ENCODE measurements at places on chromosomes 6 and 20.

DNA sequence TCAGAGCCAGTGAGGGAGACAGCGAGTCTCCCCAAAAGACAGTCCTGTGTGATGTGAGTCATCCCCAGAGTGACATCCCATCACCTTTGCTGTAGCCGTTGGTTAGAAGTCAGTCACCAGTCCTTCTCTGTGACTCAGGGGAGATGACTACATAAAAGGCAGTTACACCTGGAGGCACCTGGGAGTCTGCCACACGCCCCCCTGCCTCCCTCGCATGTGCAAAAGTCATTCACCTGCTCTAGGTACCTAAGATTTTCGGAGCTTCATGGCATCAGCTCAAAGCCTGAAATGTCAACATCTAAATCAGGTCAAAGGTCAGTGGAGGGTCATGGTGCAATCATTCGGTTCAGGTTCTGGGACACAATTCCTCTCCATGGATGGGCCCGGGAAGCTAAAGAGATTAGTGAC lies 50.3 kb downstream of the PRR18 start:
- no peak for DNase-seq

- DNase-seq: no peak
Measured at GRCh38 chr6:43426928-43427405, 374 bp upstream of the ABCC10 start.

DNA sequence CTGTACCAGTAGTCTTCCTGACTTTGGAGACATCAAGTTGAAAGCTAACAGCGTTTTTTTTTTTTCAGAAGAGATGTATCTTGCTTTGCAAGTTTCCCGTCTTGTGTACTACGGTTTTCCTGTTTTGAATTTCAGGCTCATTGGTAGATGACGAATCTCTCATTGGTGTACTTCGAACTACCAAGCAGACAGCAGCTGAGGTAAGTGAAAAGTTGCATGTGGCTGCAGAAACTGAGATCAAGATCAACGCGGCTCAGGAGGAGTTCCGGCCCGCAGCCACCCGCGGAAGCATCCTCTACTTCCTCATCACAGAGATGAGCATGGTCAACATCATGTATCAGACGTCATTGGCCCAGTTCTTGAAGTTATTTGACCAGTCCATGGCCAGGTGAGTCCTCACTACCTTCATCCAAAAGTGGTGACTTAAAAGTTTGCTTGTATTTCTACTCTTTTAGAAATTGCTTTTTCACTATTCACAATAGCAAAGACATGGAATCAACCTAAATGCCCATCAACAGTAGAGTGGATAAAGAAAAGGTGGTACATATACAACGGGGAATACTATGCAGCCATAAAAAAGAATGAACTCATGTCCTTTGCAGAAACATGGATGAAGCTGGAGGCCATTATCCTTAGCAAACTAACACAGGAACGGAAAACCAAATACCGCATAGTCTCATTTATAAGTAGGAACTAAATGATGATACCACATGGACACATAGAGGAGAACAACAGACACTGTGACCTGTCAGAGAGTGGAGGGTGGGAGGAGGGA lies 110.6 kb upstream of the GLP1R start:
- DNase-seq: no peak

- peak; percentile 52 for DNase-seq
Measured at GRCh38 chr6:148747471-148748165, 788 bp downstream of the UST start.

- DNase-seq: no peak
Measured at GRCh38 chr6:158595223-158595622, 35.3 kb downstream of the TMEM181 start.

DNA sequence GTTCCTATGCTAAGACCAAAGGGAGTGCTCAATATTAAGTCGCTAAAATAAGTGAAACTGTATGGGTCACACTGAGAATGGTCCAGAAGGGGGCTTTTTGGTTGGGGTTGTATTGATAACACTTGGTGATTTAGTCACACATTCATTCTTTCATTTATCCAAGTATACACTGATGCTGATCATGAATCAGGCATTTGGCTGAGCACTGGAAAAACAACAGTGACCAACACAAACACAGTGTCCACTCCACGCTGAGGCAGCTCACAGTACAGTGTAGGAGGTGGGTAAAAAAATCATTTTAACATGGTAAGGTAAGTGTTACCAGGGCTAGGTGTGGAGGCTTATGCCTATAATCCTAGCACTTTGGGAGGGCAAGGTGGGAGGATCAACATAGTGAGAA lies 9.2 kb upstream of the FAM83C start:
- no peak for DNase-seq

DNA sequence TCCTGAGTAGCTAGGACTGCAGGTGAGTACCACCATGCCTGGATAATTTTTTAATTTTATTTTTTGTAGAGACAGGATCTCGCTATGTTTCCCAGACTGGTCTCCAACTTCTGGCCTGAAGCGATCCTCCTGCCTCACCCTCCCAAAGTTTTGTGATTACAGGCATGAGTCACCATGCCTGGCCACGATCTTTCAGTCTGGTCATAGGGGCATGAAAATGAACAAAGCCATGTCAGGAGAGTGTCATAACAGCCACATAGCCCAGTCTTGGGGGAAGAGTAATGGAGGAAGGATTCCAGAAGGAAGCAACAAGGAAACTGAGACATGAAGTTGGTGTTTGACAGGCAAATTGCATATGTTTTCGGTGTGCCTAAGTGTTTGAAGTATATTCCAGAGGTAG lies 17.0 kb upstream of the SNX3 start:
- no peak for DNase-seq

DNA sequence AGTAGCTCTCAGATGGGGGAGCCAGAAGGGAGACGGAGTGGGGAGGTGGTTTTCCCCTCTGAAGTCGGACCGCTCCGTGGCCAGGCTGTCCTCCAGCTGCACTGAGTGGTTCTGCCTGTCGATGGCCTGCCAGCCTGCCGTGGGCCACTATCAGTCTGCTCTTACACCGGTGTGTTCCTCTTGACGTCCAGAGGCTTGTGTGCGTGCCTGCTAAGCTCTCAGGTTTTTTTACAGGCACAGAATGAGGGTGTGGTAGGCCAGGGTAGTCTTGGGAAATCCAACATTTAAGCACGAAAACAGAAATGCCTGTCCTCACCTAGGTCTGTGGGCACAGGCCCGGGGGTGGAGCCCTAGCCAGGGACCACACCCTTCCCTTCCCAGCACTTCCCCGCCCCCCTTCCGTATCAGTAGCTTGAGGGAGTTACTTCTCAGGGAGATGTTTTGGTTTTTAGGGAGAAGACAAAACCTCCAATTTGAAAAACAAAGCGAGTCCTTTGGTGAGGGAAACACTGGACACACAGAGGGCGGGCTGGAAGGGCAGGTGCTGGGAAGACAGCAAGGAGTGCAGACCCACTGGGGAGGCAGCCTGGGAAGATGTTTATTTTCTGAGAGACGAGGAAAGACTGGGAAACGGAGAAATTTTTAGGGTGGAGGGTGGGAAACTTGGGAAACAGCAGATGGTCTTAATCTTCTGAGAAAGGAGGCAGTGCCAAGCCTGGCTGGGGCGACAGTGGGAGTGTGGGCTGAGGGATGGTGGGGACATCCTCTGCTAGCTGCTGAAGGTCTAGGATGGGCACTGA lies 106.5 kb downstream of the LY86 start:
- DNase-seq: no peak

GRCh38 chr6:111987295-111987694 lies 66.6 kb upstream of the CCN6 start:
- DNase-seq: no peak

- no peak for DNase-seq
Measured at GRCh38 chr20:11136691-11137090, 462.9 kb upstream of the JAG1 start.

- DNase-seq: no peak
Measured at GRCh38 chr6:43215066-43215465, 14.2 kb downstream of the DNPH1 start.

DNA sequence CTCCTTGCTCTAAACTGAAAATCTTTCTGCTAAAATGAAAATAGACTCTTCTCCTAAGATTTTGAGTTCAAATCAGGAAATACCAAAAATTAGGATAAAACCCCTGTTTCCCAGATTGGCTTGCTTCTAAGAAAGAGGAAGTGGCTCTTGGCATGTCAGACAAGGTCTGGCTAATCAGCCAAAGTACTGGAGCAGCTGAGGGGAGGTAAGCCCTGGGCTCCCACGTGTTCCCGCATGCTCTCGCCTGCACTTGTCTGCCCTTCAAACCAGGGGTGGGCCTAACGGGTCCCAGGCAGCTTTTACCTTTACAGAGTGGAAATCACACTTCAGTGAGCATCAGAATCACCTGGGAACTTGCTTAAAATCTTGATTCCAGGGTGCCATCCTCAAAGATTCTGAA lies 43.2 kb upstream of the GABRR1 start:
- DNase-seq: no peak

DNA sequence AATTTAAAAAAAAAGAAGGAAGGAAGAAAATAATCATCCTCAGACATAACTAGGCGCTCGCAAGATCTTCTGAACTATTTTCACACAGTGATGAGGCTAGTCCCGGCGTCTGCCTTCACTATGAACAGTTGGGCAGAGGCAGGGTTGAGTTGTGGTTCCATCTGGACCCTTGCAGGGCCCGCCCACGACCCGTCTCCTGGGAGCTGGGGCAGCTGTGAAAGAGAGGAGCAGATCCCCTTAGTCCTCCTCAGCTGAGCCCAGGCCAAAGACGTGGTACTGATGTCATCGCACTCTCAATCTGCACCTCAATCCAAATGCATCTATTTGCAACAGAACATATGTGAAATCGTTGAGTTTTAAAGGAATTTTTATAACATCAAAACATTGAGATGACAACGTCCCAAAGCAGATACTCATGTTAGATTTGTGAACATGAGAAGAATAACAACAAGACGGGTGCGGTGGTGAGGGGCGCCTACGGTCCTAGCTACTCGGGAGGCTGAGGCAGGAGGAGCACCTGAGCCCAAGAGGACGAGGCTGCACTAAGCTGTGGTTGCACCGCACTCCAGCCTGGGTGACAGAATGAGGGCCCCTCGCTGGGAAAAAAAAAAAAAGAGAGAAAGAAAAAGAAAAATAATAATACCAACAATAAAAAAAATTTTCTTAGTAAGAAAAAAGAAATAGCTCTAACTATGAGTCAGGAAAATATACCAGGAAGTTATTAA lies 15.3 kb downstream of the TCFL5 start:
- DNase-seq: no peak

GRCh38 chr6:165618241-165618640 lies 44.8 kb downstream of the PDE10A start:
- DNase-seq: no peak

DNA sequence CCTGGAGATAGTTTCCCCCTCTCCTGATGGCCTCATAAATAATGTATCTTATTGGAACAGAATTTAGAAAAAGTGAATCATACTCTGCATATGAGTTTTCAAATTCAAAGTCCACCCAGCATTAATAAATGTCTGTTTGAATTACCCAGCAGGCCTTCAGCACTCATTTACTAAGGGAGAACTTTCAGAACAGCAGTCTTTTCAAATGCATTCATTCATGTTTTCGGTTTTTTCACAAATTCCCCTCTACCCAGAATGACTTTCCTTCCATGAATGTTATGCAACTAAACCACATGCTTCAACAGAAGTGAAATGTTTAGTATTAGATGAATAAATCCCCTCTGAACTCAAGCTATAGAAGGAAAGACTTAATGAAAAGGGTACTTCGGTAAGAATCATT lies 92.4 kb downstream of the RTN4IP1 start:
- DNase-seq: no peak

DNA sequence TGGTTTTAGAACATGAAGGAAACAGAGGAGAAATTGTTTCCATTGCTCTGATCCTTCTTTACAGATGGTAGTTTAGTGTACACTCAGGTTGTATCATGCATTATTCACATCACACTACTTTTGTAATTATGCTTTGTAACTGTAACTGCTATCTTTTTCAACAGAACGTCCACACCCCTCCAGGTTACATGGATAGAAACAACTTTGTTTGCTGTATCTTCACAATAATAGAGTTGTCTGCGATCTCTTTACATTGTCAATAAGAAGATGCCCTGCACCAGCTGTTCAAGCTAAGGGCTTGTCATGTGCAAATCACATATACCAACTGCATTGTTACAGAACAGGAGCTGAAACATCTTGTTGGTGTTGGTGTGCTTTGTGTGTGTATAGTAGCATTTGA lies 67.9 kb upstream of the MAP7 start:
- DNase-seq: no peak

All from naive thymus-derived CD8-positive, alpha-beta T cell (primary cell).